ENCODE measurements at places on chromosomes 1 and 21. TPM values are rescaled to one million over a fixed set of nuclear protein-coding genes. Genes with fewer than 3 reads are reported as not detected.

Gene HPDL
- total RNA-seq, result 54.6 TPM

Gene CELF3
- total RNA-seq, result not detected

Gene FCRL3
- not detected for total RNA-seq

Gene KRTAP21-2
- total RNA-seq, result not detected

Gene CRP
- total RNA-seq, result 0.54 TPM

Gene DIO1
- total RNA-seq, result not detected

Gene CFAP126
- not detected for total RNA-seq

Gene GPR3
- total RNA-seq, result 0.33 TPM

Gene RCSD1
- total RNA-seq, result 78.3 TPM

Gene LRRC38
- not detected for total RNA-seq

Gene SAMD11
- not detected for total RNA-seq

Gene FAM78B
- 2.9 TPM for total RNA-seq

Gene SERTAD4
- not detected for total RNA-seq

Gene NBPF6
- not detected for total RNA-seq

Gene ADAM30
- total RNA-seq, result not detected

Gene KRTAP12-1
- not detected for total RNA-seq

Gene LRIF1
- 13.4 TPM for total RNA-seq

Gene CZIB
- 32.8 TPM for total RNA-seq

Gene BEST4
- 1.5 TPM for total RNA-seq
